Activated CD8-positive, alpha-beta memory T cell treated with anti-CD3 and anti-CD28 coated beads, Interleukin-2, amount 10 ng/mL, durations not matched to agents 7 days and 5 days (primary cell): ENCODE measurements at places on chromosomes 4 and X.
A peak's percentile ranks its signal among the peaks of the same experiment; 100 is the strongest.

GRCh38 chr4:75512386-75513211 is 1.6 kb downstream of the RCHY1 start:
- peak; percentile 48 for DNase-seq

DNA sequence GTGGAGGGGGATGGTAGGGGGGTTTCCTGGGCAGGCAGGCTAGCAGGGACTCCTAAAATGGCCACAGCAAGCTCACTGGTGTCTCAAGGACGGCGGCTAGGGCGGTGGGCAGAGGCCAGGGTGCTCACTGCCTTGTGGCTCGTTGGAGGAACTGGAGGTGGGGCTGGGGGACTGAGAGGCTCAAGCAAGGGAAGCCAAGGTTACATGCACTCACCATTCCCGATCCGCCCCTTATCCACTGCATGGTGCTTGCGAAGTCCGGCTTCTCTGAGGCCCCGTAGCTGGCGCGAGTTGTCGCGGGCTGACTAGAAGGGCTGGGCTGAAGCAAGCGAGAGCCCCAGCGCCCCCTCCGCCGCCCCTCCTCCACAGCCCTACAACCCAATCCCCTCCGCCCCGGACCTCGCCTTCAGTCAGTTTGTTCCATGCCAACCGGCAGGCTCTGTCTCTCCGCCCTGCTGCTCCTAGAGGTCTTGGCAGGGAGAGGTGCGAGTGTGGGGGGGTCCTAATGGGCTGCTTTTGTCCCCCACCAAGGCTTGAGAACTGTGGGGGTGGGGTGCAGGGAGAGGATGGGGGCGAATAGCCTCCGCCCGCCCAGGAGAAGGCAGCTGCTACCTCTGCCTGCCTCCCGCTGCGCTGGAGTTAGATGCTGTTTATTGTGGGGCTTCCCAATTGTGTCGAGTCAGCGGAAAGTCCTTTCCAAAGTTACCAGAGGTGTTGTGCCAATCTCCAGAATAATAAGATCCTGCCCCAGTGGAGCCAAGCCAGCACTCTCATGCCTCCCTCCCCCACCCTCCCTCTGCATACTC is at the start of gene ARHGEF9:
TSS of gene ARHGEF9 (minus strand) at position 313 of the 806 bp plus-strand sequence. CDS start at position 244, 69 bp downstream.
- DNase-seq, result no peak

GRCh38 chr4:53713296-53713695 is 122.0 kb upstream of the LNX1 start:
- DNase-seq, result no peak

- no peak for DNase-seq
Measured at GRCh38 chrX:149476513-149476912, 28.6 kb downstream of the IDS start.

DNA sequence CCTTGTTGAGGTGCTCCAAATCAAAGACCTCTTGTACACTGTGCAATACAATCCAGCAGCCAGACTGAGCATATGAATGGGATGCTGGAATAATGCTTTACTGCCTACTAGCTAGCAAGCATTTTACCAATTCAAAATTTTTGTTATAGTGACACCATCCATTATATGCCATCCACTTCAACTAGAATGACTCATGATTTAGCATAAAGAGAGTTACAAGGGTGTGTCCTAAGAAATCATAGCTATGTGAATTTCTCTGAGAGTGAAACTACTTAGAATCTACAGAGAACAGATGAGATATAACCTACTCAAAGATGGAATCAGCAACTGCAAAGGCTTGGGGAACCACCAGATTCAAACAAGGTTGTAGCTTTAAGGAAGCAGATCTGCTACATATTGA is 221.9 kb downstream of the LHFPL1 start:
- no peak for DNase-seq

GRCh38 chr4:182429896-182430295 is 186.7 kb downstream of the TENM3 start:
- DNase-seq, result no peak

DNA sequence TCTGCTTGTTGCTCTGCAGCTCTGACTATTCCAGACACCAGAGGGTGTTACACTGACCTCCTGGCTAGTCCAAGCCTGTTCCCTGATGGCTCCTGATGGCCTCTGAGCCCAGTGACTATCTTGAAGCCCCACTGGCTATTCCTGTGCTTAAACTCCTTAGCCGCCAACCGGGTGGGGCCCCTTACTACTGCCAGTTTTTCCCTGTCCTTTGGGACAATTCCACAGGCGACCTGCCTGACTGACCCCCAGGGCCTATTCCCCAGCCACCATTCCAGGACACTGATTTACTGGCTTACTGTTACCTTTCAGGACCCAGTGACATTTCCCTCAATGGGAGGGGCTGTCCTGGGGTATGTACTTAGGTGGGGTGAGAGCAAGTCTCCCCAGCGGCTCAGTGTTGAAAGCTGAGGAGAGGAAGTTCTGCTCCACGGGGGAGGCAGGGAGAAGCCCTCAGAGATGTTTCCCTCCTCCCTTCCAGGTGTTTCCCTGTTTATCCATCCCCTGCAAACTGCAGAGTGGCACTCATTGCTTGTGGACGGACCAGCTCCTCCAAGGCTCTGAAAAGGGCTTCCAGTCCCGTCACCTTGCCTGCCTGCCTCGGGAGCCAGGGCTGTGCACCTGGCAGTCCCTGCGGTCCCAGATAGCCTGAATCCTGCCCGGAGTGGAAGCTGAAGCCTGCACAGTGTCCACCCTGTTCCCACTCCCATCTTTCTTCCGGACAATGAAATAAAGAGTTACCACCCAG is 4.0 kb downstream of the TIMP1 start:
- no peak for DNase-seq
